ENCODE measurements at places on chromosomes 3 and 15.
A peak's percentile ranks its signal among the peaks of the same experiment; 100 is the strongest.

- DNase-seq, result no peak
Measured at GRCh38 chr3:52238193-52238760, 681 bp downstream of the TWF2 start.

DNA sequence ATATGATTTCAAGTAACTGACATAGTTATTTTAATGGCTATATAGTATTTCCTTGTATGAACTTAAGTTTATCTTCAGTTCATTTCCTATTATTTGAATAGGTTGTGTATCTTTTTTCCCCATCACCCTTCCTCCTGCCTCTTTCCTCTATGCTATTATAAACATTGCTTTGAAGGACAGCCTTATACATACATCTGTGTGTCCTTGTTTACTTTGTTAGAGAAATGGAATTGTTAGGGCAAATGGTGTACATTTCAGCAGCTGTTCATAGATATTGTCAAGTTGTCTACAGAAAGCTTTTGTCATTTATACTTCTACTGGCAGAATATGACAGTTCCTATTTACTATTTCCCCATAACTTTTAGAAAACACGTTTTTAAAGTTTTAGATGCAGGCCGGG, 18.4 kb downstream of the AKAP13 start:
- DNase-seq, result no peak

- peak; percentile 6 for DNase-seq
Measured at GRCh38 chr3:107752202-107752990, 229.6 kb downstream of the BBX start.

GRCh38 chr3:122977746-122978466, 49.7 kb downstream of the SEMA5B start:
- no peak for DNase-seq

DNA sequence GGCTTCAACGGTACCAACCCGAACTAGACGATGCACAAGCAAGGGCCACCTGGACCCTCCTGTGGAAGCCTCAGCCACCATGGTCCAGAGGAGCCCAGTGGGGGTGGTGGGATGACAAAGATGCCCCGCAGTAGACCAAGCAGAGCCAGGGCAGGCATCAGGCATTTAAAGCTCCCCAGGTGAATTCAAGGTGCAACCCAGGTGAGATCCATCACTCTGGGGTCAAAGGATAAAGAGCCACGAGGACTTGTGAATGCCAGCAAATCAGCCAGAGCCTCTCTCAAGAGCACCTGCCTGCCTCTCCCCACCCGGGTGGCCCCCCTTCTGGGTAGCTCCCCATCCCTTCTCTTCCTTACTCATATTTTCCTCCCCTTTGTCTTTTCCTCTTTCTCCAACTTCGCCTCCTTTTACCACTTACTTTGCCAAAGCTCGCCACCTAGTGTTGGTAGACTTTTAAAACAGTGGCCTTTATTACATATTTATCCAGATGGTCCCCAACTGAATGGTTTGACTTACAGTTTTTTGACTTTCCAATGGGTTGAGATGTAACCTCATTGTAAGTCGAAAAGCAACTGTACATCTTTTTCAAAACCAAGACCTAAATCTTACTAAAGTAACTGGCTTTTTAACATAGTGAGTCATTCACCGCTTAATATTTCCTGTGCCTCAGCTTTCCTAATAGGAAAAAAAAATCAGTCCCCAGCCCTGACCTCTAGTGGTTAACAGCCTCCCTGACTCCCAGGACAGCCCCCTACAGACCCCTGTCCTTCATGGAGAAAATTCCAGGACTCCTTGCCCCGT, 18.8 kb downstream of the PLA2G4F start:
- peak; percentile 24 for DNase-seq

GRCh38 chr3:171251835-171252234, 208.4 kb downstream of the TNIK start:
- DNase-seq, result peak; percentile 26

DNA sequence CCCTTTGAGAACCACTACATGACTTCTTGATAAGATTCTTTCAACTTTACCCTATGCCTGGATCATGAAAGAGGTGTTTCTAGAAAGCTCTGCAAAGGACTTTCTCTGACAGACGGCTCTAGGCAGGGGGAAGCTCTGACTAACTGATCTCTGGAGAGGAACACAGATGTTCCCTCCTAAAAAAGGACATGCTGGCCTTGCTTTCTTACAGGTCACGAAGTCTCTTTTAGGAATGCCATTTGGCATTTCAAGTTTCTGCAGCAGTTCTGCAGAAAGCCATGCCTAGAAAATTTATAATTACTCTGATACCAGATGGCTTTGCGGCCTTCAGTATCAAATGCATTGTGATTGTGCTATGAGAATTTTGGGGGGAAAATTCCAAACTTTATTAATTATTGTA, 275.4 kb upstream of the CTDSPL start:
- no peak for DNase-seq

GRCh38 chr3:5213574-5213966, 26.1 kb downstream of the EDEM1 start:
- no peak for DNase-seq

DNA sequence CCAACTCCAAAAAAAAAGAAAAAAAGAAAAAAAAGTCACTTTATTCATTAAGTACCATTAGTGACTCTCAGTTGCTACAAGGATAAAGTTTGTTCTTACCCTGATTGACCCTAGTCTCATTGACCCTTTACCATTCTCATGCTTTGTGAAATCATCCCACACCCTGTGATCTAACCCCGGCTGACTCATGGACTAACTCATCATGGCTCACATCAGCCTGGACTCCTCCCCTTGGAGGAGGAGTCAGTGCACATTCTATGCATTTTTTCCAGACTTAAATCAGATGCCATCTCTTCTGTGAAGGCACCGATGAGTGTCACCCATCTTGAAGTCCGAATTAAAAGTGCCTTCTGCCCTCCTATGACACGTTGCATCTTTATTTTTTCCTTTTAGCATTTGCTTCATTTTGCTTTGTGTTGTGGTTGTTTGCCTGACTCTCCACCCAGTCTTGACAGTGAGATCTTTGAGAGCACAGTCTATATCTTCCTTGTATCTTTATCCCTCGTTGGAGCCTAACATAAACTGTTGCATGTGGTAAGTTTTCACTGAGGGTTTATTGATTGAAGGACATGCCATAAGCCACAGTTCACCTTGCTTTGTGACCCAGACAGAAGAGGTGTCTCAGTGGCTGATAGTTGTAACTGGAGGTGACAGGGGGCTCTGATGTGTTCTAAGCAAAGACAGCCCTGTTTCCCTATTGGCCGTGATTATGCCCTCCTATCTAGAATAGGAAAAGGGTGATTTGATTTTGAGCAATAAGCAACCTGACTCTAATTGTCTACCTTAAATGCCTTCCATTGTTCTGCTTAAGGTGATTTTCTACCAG, 72.1 kb downstream of the IL1RAP start:
- DNase-seq, result peak; percentile 74

- no peak for DNase-seq
Measured at GRCh38 chr3:11435440-11436165, 163.4 kb downstream of the ATG7 start.

GRCh38 chr15:65638681-65639089, 16.9 kb downstream of the SLC24A1 start:
- DNase-seq, result peak; percentile 23

All from stimulated activated CD4-positive, alpha-beta T cell treated with anti-CD3 and anti-CD28 coated beads, Interleukin-15, amount 100 ng/mL, for 24 hours (primary cell).